Left lung (tissue), 14 donors: ENCODE measurements at places on chromosomes 4 and X. TPM values are rescaled to one million over a fixed set of nuclear protein-coding genes. Genes with fewer than 3 reads are reported as not detected.

Gene MAGEB17
- 0.11 TPM for polyA plus RNA-seq

Gene IGFBP7
- polyA plus RNA-seq, result 235 TPM

- no peak for DNase-seq
These were observed 40.6 kb upstream of the LSM6 start for GRCh38 chr4:146134761-146135445.

- no peak for DNase-seq
These were observed 4.0 kb downstream of the DCLK2 start for GRCh38 chr4:150082241-150082640.

DNA sequence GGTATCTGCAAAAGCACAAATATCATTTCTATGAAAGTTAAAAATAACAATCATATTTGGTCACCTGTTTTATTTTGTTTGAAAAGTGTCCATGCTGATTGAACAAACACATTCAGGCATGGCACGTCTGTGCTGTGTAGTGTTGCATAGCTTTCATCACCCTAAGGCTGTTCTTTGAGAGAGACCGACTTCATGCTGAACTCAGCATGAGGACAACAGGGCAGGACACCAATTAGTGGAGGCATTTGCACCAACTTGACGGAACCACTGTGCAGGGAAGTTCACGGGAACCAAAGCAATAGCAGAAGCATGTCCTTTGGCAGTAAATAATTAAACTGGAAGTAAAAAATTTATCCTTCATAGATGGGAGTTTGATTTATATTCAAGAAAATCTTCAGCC, 158.4 kb upstream of the SLC7A11 start:
- DNase-seq, result no peak
